ENCODE measurements at places on chromosomes 4 and X.

DNA sequence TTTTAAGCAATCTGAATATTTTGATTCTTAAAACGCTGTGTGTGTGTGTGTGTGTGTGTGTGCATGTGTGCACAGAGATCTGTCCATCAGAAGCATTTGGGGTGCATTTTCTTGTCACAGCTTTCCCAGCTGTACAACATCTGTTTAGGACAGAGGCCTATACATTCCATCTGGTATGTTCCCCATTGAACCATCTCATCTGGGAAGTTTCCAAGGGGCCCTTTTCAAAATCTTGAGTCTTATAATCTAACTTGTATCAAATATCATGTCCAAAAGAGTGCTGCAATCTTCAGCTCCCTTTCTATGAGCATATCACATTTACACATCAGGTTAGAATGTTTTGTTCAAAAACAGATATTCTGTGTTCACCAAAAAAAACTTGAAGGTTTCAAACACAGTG is 16.5 kb upstream of the MID1 start:
- no peak for DNase-seq

DNA sequence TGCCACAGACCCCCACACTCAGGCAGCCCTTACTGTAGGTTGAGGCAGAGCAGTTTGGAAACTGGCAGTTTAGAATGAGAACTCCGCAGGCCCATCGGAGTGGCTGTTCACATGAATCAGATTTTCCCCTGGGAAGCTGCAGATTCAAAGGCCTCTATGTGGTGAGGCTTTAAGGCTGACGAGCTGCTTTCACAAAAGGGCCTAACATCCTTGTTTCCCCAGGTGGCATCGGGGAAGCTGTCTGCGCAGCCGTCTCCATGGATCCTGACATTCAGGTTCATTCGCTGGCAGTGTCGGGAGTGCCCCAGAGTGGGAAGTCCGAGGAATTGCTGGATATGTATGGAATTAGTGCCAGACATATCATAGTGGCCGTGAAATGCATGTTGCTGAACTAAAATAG is 33.7 kb downstream of the TKTL1 start:
- DNase-seq = no peak

DNA sequence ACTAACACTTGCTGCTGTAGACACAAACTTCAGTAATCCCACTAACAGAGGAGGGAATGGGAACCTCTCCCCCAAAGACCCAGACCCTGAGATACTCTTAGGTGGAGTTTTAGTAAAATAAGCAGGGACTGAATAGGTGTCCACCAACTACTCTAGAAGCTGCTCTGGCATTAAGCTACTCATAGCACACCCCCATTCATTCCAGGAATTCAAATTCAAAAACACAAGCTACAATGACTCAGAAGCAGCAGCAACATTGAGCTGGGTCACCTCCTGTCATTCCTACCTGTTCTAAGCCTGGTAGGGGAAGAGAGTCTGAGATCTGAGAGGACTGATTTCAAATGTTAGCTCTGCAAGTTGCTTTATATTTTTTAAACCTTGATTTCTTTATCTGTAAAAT is 135.4 kb upstream of the FRMPD4 start:
- no peak for DNase-seq

DNA sequence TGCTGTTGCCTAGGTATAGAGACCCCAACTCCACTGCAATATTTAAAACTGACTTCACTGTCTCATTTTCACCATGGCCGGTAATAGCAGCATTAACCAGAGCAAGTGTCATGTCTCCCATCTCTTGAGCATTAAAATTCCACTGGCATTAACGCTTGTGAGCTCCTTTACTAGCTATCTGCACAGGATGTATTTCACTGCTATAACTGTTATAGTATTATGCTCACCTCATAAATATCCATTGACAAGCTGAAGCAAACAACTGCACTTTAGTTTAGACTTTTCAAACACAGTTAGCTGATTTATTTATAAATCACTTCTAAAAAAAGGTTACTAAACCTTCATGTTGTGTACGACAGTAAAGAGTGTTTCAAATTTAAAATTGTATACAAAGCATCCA is 157.8 kb downstream of the ANTXR2 start:
- DNase-seq = no peak

- no peak for DNase-seq
Measured at GRCh38 chr4:37760840-37761239, 65.6 kb upstream of the PGM2 start.

Data from stimulated activated CD8-positive, alpha-beta memory T cell treated with anti-CD3 and anti-CD28 coated beads, Interleukin-7, amount 100 ng/mL, for 24 hours (primary cell).